NCI-H345 (cell line): ENCODE measurements at places on chromosomes 7 and 10.

DNA sequence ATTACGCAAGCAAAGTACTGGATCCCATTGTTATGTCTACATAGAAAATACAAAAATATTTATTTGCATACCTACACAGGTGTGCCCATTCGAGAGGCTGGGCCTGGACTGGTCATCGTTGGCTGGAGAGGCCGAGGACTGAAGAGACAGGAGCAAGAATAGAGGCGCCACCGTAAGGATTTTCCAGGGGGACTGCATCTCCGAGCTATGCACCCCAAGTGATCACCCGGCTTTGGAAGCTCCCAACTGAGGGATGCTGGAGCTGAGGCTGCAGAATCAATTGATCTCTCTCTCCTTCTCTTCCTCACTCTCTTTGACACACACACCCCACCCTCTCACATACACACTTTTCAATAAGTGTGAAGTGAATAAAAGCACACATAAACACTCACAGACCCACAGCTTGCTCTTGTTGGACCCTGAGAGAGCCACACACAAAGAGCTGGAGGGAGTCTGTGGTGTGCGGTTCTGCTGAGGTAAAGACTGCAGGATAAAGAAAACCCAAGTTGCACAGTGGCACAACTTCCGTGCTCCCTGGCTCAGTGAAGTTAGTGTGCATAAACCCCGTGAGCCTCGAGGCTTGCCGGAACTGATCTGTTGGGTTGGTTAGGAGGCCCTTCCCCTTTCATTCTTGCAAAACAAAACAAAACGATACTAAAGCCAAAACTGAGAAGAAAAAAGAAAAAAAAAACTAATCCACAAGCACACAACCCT lies at the start of gene AOAH:
AOAH (minus strand) TSS at position 544 of the 714 bp plus-strand sequence; CDS start at position 198, 346 bp downstream.
- DNase-seq: no peak

DNA sequence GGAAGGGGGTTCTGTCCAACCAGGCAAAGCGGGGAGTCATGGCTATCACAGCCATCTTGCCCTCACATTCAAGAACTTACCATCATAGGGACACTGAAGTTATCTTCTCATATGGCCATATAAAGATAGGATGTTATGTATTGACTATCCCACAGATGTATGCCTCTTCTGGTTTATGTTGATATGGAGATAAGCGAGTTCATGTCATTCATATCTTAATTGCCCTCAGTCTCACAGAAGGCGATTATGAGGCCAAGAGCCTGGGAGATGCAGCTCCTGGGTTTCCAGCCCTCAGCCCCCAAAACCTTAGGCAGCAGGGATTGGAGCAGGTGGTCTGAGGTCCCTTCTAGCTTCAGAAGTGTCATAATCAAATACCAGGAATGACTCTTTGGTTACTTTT lies 8.5 kb upstream of the ANKRD61 start:
- no peak for DNase-seq

DNA sequence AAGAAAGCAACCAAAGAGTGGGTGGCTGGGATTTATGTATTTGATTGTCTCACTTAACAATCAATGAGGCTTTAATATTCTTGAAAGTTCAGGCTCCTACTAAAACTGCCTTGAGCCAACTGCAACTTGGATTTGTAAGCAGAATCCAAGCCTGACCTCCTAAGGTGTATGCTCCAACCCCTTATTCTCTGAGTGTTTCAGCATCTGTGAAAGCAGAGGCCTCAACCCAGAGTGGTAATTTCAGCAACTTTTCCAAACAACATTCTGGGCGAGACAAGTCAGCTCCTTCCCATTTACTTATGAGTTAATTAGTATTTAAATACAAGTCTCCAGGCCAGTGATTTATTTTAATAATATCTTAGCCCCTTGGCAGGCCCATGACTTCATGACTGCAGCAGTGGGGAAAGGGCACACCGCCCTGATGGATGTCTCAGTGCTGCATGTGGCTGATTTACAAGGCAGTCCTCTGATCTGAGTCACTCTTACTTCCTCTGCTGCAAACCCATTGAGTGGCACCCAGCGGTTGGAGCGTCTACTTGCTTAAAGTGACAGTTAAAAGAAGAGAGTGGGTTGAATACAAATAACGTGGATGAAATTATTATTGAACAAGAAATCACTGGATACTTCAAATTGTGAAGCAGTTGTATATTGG lies 209.1 kb downstream of the TRIL start:
- DNase-seq: no peak

GRCh38 chr10:52853704-52854103 lies 81.1 kb upstream of the MBL2 start:
- no peak for DNase-seq

GRCh38 chr10:109931163-109931562 lies 7.9 kb upstream of the XPNPEP1 start:
- no peak for DNase-seq

GRCh38 chr7:24848878-24849277 lies 91.6 kb upstream of the GSDME start:
- no peak for DNase-seq

DNA sequence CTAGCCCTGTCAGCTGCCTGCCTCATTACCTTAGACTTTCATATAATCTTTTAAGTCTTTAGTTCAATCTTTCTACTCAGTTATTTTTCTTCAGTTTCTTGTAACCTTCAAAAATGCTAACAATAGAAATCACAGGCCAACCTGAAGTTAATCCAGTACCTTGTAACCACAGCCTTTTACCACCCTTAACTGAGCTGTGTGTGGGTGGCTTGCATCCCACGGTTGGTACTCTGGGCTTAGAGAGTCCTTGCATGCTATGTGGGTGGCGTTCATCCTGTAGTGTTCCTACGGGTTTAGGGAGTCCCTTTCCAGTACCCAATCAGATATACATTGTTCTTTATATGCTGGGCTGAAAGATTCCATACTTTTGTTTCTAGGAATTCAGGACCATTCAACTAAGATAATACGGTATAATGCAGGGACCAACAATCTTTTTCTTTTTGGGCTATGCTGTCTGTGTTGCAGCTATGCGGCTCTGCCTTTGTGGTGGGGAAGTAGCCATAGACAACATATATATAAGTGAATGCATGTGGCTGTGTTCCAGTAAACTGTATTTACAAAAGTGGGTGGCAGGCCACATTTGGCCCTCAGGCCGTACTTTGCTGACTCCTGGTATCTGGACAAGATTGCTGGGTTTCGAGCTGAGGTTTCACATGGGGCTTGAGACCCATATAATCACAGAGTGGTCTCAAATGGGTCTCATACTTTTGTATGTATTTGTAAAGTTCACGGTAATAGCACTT lies 280.8 kb upstream of the LRGUK start:
- DNase-seq: peak; percentile 8

DNA sequence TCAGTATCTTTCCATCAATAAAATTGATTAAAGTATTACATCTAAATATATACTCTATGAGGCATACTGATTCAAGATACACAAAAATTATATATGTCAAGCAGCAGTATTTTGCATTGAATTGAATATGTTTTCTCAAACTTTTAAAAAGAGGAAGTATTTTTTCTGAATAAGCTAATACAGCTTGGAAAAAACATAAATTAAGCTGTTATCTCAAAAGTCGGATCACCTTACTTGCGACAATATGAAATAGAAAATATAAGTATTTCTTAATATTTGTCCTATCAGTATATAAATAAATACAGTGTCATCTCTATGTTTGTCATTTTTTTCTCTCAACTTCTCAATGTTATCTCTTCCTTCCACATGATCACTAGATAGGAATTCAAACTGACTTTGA lies 139.3 kb downstream of the MBL2 start:
- no peak for DNase-seq

DNA sequence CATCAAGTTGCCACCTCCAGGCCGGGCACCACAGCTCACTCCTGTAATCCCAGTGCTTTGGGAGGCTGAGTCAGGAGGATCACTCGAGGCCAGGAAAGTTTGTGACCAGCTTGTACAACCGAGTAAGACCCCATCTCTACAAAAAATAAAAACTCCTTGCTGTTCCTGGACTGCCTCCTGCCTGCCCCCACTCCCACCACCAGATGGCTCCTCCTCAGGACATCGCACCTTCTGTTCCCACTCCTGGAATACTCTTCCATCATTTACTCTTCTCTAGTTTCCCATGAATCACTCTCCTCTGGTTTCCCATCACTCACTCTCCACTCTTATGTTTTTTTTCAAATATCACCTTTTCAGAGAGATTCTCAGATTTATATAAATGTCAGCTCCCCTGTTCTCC lies 540.7 kb downstream of the CALN1 start:
- no peak for DNase-seq

- DNase-seq: no peak
Measured at GRCh38 chr7:149463500-149464161, 2.8 kb upstream of the ZNF777 start.

DNA sequence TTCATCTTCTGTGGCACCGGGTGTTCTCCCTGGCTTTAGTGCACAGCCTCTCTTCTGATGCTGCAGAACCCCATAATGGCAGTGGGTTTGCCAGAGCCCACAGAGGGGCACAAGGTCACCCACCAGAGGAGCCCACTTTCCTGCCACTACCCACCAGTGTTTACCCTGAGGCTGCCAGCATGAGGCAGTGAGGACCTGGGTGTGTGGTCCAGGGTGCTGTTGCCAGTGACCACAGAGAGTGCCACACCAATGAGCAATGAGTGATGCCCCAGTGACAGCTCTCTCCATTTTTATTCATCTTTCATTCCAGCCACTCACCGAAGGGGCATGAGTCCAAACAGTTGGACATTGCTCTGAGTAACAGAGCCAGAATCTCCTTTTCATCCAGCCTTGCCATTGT lies 34.8 kb downstream of the MTURN start:
- DNase-seq: no peak

- DNase-seq: no peak
Measured at GRCh38 chr7:155374276-155375252, 76.9 kb downstream of the INSIG1 start.

- no peak for DNase-seq
Measured at GRCh38 chr7:31679574-31680305, 7.3 kb upstream of the PPP1R17 start.

GRCh38 chr7:816751-817671 lies 15.3 kb upstream of the SUN1 start:
- DNase-seq: peak; percentile 25

DNA sequence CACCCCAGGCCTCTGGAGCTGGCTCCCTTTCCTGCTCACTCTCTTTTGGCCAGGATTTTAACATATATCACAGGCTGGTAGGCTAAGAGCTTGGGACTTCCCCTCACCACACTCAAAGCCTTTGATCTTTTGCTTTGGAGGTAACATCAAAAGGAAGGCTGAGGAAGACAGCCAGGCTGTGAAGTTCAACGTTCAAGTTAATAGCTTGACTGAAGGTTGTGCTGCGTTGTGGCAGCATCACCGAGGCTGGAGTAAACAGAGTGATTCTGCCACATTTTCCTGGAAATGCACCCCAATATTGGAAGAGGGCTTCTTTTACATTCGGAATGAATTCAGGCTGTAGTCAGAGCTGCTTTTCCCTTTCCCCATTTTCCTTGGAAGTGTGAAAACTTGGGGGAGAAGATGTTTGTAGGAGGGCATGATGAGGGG lies 57.3 kb downstream of the TCF7L2 start:
- DNase-seq: no peak

GRCh38 chr10:21929070-21929469 lies 74.5 kb downstream of the DNAJC1 start:
- DNase-seq: no peak

GRCh38 chr7:44375236-44375699 lies 49.9 kb upstream of the CAMK2B start:
- DNase-seq: no peak

GRCh38 chr10:68470300-68470699 lies 1.5 kb downstream of the DNA2 start:
- no peak for DNase-seq

- no peak for DNase-seq
Measured at GRCh38 chr10:66772548-66773471, 153.0 kb upstream of the LRRTM3 start.

GRCh38 chr10:1507436-1507835 lies 229.9 kb downstream of the ADARB2 start:
- no peak for DNase-seq

- DNase-seq: no peak
Measured at GRCh38 chr10:123821136-123821535, 70.5 kb downstream of the CPXM2 start.

- DNase-seq: no peak
Measured at GRCh38 chr10:34333513-34333912, 481.6 kb downstream of the PARD3 start.

- peak; percentile 81 for DNase-seq
Measured at GRCh38 chr10:59362144-59362958, at the start of gene FAM13C. Gene FAM13C (minus strand): TSS chr10:59362549. CDS start chr10:59362460, 89 bp downstream.

DNA sequence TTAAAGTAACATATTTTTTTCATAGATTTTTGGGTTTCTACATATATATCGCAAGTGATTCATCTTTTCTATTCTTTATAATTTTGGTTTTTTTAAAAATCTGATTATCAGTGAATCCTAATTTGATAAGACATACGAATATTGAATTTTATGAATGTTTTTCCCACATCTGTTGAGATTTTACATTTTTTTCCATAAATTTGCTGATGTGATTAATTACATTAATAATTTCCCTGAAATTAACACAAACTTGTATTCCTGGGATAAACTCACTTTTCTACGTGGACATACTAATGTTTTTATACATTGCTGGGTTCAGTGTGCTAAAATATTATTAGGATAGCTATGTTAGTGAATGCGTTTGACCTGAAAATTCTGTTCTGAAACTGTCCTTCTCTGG lies 26.1 kb downstream of the DMTF1 start:
- DNase-seq: no peak

DNA sequence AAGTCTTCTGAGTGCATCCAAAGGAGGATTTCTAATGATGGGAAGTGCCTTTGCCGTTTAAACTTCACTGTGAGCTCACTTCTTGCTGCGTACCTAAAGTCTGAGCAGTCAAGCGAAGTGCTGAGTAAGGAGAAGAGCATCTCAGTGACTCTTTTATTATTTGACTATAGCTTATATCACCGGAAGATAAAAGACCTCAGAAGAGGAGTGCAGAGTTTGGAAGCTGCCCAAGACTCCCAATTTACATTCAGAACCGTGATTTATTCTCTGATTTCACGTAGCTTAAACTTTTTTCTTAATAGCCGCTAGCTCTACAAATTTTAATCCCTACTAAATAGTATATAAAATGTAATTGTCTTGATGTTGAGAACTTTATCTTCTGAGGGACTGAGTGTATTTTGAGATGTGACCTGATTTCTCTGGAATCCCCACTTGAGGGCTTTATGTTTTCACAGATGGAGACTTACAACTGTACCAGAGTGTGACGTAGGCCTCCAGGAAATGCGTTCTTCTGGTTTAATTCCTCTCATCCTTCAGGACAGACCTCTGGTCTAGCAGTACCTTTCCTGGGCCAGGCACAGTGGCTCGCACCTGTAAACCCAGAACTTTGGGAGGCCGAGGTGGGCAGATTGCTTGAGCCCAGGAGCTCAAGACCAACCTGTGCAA lies 51.1 kb downstream of the CAMK1D start:
- no peak for DNase-seq

- DNase-seq: peak; percentile 35
Measured at GRCh38 chr7:137342828-137343261, 688 bp downstream of the PTN start.

DNA sequence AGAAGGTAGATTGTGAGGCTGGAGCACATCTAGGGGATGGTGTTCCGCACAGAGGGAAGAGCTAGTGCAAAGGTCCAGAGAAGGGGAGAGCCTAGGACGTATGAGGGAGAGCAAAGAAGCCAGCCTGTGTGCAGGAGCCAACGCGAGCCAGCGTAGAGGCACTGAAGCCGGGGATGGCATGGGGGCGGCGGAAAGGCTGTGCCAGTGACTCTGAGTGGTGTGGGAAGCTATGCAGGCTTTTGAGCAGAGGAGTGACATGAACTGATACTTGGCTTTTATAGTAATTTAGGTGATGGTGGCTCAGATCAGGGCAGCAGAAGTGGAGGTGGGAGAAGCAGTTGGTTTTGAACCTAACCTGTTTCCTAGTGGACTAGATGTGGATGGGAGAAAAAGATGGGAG lies 65.8 kb downstream of the ATXN7L1 start:
- DNase-seq: no peak
